ENCODE measurements at places on chromosomes 3 and 15. TPM values are rescaled to one million over a fixed set of nuclear protein-coding genes. Genes with fewer than 3 reads are reported as not detected.
A peak's percentile ranks its signal among the peaks of the same experiment; 100 is the strongest.

DNA sequence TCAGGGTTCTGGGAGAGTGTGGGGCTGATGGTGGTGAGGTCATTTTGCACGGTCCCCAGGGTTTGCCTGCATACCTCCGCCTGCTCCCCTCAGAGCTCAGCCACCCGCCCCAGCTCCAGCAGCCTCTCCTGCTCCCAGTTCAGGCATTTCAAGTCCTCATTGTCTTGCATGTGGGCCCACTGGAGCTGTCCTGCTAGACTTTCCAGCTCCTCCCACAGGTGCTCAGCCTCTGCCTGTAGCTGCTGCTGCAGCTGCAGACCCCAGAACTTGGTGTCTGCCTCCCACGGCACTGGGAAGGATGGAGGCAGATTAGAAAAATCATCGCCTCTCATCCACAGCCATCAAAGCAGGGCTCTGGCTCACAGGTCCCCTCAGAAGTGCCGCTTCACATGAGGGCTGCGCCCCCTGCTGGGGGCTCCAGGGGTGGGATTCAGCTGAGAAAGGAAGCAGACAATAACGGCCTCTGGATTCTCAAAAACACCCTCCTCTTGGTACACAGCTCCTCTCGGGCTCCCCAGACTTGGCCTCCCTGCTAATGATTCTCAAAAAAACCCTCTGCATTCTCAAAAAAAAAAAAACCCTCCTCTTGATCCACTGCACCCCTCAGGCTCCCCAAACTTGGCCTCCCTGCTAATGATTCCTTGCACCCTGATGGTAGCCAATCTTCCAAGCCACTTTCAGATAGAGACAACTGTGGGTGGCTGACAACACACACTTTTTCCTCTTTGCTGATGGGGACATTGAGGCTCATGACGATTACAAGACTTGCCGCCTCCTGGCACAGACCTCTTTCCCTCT lies 89.3 kb upstream of the C2CD4B start:
- DNase-seq = peak; percentile 46

The CLDN18 gene
- total RNA-seq = not detected

DNA sequence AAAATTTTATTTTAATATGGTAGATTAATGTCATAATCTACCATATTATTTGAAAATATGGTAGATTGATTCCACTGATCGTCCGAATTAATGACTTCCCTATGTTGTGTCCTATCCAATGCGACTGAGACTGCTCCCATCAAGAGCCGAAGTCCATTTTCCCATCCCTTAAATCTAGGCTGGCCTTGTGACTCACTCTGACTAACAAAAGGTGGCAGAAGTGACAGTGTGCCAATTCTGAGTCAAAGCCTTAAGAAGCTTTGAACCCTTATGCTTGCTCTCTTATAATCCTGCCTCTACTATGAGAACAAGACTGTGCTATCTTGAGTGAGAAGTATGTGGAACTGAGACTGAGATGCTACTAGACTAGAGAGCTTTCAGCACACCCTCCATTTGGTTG lies 387.2 kb downstream of the ROBO1 start:
- DNase-seq = no peak

The GOLGA8T gene
- total RNA-seq = 0.13 TPM
